Left renal pelvis (tissue), 4 donors: ENCODE measurements at places on chromosomes 16 and 17. TPM values are rescaled to one million over a fixed set of nuclear protein-coding genes. Genes with fewer than 3 reads are reported as not detected.

ARL5C gene
- 0.09 TPM for polyA plus RNA-seq

CLEC18B gene
- 104 TPM for polyA plus RNA-seq

HBZ gene
- 0.74 TPM for polyA plus RNA-seq

C16orf92 gene
- not detected for polyA plus RNA-seq

DNA sequence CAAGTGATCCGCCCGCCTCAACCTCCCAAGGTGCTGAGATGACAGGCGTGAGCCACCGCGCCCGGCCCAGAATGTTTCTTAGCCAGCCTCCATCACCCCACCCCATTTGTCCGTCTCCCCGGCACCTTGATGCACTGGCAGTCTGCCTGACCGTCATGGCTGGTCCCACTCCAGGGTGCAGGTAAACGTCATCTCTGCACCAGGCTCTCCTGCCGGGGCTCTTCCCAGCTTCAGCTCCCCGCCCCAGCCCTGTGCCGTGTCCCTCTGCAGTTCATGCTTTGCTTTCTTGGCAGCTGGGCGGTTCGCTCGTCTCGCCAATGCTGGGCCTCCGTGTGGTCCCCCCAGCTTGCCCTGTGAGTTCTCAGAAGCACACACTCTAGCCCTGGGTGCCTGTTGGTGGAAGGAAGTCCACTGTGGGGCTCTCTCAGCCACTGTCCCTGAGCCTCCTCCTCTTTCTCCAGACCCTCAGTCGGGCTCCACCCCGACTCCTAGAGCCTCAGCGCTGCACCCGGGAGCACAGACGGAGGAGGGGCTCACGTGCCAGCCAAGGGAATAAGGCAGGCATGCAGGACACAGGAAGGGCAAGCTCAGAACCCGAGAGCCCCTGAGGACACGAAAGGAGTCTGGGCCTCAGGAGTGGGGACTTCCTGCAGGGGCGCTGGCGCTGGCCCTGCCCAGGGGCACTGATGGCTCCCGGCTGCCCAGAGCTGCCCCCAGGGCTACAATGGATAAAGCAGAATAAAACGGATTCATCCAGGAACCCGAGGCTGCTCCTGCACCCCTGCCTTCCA is 12.0 kb downstream of the HS3ST6 start:
- no peak for DNase-seq

GRCh38 chr17:16477666-16478065 is 14.3 kb downstream of the LRRC75A start:
- DNase-seq = no peak

DNA sequence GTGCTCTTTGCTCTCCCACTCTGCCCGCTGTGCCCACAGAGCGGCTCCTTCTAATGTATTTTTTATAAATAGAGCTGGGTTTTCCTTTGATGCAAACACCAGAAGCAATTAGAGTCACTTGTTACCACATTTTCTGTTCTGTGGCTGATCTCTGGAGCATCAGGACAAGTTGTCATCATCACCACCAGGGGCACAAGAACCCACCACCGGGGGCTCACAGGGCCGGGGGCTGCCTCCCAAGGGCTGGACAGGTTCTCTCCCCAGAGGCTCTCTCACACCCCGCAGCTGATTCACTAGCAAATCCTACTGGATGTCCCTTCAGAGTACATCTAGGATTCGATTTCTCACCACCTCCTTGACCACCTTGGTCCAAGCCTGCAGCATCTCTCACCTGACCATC is 18.5 kb downstream of the C16orf82 start:
- DNase-seq = no peak

GRCh38 chr17:7560172-7561027 is 1.3 kb upstream of the SENP3 start:
- no peak for DNase-seq

GRCh38 chr16:68355447-68356248 is 44.8 kb downstream of the PRMT7 start:
- DNase-seq = no peak

DNA sequence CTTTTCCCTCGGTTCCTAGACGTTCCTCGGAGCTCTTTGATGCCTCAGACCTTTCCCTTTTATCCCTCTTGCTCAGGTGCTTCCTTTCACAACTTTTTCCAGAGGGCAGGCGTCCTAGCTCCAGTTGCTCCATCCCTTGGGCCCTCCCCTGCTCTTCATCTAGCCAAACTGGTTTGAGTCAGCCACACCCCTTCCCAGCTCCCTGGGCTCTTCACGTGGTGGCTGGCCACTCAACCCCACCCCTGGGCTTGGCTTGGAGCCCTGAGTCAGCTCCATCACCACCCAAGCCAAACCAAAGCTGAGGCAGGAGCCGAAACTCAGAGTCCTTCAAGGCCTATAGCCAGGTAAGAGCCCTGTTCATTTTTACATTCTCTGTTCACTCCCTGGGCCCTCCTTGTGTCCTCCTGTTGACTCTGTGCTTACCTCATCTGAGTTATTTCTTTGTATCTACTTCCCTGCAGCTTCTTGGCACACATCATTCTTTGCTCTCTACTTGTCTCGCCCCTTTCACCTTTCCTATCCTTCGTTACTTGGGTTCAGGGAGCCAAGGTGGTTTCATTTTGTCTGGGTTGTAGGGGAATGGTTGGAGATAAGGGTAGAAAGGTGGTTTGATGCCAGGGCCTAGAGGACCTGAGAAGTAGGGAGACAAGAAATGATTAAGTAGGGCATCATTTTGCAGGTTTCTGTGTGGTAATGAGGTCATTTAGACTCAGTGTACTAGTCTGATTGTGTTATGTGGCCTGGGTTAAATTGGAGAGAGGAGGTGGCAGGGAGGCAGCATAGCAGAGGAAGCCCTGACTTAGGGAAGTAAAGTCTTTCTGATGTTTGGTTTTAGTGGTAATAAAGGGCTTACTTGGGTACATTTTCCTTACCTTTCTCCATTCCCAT is 7.6 kb upstream of the PHKG2 start:
- DNase-seq = no peak

DNA sequence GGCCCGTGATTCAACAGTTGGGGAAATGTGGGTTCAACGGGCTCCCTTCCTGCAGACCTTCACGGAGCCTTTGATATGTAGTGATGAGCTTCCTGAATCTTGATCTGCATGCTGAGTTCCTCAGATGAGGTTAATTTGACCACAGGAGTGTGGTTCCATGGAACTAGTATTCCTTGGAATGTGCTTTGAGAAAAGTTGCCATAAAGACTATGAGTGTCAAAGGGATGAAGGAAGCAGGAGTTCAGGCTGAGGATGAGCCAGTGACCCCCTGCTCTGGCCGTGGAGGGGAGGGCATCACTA is 229.2 kb downstream of the MSI2 start:
- no peak for DNase-seq

GRCh38 chr16:50306287-50306686 is 39.9 kb downstream of the ADCY7 start:
- no peak for DNase-seq

- DNase-seq = no peak
These were observed 91.7 kb downstream of the SHISA6 start for GRCh38 chr17:11332706-11333105.

DNA sequence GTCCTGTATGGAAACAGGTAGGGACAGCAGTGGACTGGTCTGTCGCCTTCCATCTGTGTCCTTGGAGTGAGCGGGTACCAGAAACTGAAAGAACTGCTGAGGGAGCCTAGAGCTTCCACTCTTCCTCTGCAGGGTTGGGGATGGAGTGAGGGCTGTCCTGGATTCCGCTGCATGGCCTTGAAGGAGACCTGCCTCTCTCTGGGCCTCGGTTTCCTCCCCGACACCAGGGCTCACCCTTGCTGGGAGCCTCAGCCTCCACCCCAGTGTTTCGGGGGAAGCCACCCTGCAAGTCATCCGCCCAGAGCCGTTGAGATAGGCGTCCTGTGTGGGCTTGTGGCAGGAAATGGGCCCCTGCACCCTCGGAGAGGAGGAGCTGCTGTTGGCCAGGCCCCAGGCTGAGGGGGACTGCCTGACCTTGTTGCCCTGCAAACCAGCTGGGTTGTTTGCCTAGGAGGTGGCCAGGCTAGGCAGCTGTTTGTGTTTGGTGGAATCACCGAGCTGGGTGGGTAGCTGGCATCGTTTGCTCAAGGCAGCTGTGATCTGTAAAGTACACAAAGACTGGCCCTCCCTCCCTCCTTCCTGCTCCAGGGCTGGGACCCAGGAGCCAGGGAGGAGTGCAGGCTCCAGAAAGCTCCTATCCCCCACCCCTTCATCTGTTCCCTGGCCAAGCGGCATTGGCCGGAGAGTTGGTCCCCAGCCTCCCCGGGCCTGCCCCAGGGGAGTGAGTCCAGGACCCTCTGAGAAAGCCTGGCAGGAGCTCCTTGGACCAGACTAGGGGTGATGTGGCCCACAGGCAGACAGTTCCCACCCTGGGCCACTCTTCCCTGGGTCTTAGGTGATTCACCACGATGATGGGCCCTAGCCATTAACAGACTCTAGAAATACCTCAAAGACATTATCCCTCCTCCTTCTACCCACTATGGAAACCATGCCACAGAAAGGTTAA is 1.3 kb downstream of the RAB37 start:
- no peak for DNase-seq
